ENCODE measurements at places on chromosomes 12 and 14.

DNA sequence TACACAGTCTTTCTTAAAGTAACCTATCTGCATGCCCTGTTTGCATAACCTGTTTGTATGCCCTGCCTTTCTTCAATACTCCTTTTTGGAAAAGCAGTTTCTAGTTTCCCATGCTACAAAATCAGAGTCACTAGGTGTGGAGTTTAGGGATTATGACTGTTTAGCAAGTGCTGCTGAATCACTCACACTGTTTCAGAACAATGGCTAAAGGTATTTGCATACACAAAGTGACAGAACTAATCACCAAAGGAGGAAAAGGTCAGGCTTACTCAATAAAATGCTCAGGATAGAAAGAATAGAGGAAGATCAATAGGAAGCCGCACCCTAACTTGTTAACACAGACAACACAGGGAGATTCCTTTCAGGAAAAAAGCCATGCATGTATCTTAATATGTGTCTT lies 19.4 kb downstream of the EGLN3 start:
- no peak for DNase-seq

DNA sequence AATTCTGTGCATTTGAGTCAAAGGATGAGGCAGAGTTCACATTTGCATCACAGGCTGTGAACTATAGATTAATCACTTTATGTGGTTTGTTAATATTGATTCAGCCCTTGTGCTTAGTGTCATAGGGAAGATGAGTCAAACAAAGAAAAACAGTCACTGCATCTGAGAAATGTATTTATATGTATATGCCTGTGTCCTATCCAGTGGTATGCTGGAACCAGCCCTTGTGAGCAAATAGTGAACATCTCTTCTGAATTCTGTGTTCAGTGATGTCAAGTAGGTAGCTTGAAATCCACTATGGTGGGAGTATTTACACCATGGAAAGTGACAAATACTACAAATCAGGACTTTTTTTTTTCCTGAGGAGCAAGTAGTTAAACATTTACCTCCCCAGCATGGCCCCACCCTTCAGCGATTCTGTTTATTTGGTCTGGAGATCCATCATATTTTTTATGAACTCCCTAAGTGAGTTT lies 128.5 kb downstream of the HMGA2 start:
- DNase-seq, result no peak

GRCh38 chr14:104563742-104564615 lies 15.6 kb upstream of the C14orf180 start:
- peak; percentile 53 for DNase-seq

GRCh38 chr12:32727237-32727636 lies 28.5 kb downstream of the YARS2 start:
- DNase-seq, result no peak

GRCh38 chr12:132710043-132710404 lies 618 bp upstream of the PGAM5 start:
- no peak for DNase-seq

GRCh38 chr12:69423037-69423905 lies 46.9 kb upstream of the FRS2 start:
- DNase-seq, result no peak

DNA sequence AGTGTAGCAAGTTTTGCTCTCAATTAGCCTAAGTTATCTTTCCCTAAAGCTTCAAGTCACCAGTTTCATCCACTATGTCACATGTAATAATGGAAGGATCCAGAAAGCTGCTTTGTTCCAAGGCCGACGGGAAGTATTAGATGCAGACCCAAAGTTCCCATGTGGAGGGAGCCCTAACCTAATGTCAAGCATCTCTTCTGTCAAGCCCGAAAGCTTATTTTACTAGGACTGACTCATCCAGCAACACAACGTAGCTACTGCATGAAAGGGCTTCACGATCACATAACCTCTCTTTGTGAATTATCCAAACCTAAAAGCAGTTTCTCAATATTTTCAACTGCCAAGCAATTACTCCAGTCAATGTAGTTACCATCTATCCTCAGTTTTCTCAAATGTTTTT lies 133.4 kb downstream of the SLC6A15 start:
- no peak for DNase-seq

DNA sequence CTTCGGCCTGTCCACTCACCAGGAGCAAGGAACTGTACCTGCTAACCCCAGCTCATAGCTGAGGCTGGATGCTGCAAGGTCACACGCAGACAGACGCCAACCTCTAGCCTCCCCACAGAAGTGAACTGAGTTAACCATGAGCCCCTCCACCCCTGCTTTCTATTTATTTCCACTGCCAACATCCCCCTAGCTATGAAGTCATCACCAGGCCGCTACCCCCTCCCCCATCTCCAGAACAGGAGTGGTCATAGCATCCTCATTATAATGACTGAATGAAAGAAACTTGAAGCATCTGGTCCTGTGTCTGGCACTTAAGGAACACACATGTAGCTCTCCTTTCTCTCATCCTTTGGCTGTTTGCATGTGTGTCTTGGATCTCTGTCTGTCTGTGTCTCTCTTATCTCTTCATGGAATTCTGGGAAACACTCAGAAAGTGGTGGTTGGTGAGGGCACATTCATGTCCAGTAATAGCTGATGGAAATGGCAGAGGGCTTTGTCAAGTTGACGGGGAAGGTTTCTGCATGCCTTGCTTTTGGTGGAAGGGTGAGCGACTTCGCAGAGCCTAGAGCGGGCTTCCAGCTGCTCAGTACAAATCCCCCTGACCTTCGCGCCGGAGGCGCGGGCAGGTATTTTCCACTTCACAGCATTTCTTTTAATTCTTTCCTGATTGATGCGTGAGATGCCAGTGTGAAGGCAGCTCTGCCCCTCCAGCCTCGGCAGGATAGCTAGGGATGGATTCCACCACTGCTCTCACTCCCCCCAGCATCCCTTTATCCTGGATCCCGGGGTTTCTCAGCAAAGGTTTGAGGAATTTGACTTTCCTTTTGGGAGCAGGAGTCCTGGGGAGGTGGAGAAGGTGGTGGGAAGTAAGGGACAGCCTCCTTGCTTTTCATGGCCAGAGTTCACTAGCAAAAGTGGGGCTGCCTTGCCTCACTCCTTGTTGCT lies 198.2 kb downstream of the CHST11 start:
- DNase-seq, result no peak

GRCh38 chr14:48771717-48772116 lies 814.5 kb downstream of the RPS29 start:
- no peak for DNase-seq

GRCh38 chr12:122172262-122172939 lies 1.6 kb downstream of the IL31 start:
- DNase-seq, result no peak

GRCh38 chr12:107242189-107242588 lies 148.8 kb upstream of the CRY1 start:
- no peak for DNase-seq

DNA sequence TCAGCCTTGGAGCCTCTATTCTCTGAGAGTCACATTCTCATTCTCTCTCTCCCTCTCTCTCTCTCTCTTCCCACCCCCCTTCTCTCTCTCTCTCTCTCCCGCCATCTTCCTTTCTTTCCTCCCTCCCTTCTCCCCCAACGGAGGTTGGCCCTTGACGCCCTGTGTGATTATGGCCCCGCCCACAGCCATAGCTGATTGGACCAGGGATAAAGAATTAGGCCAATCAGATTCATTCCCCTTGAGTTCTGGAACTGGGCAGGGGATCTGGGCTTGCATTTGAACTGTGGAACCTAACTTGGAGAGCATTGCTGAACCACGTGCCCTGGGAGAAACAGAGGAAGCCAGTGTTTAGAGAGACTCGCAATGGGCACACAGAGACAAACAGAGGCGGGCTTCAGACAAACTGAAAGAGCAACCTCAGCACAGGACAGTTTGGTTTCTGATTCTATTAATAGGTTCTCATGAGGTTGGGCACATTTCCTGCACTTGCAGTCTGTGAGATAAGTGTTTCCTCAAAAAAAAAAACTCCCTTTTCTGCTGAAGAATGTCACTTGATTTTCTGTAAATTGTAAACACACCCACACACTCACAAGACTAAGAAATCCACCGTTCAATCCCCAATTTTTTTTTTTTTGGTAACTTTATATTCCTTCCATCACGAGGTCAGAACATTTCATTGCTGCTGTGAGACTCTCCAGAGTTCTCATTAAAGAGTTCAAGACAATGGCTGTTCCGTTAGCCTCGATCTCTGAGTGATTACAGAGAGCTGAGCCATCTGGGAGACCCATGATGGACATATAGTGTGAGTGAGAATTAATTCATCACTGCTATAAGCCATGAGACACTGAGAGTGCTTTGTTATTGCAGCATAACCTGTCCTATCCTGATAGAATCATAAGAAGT lies 3.5 kb upstream of the P2RX7 start:
- DNase-seq, result peak; percentile 82

DNA sequence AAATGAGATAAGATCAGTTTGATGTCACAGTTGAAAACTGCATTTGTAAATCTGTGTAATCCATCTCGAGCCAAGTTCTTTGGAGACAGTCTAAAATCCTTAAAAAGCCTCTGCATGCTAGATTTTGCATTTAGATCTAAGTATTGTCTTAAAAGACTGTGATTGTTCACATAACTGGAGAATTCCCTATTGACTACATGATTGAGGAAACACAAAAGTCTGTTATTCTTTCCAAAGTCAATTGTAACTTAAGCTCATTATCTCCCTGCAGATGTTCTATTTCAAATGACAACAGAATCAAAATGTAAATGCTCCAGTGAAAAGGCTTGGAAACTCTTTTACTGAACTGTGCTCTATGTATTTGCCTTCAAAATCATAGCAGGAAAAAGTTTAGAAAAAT lies 77.8 kb downstream of the MYF5 start:
- no peak for DNase-seq

- no peak for DNase-seq
Measured at GRCh38 chr12:52798671-52799504, 3.0 kb upstream of the KRT3 start.

- DNase-seq, result no peak
Measured at GRCh38 chr14:80942191-80942600, 658 bp upstream of the CEP128 start.

DNA sequence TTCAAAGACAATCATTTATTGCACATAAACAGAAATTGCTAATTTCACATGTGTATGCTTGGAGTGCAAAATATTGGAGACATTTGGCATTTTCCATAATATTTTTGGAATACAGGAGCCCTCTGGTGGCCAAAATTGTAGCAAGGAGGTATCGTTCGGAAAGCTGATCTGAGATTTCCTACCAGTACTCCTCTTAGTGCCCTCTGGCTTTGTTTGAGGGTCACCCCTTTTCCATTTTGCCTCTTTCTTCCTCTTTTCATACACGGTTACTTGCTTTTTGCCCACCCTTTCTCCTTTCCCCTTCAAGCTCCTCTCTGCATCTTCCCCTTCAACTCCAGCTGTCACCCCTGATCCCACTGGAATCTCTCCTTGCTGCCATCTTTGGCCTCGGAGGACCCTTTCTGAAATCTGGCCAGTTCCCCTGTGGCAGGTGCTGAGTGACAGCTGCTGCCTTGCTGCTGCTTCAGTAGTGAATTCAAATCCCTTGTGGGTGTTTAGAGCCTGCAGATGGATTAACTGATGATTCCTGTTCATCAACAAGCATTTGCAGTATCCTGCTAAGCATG lies 164.6 kb upstream of the PARP11 start:
- DNase-seq, result no peak

DNA sequence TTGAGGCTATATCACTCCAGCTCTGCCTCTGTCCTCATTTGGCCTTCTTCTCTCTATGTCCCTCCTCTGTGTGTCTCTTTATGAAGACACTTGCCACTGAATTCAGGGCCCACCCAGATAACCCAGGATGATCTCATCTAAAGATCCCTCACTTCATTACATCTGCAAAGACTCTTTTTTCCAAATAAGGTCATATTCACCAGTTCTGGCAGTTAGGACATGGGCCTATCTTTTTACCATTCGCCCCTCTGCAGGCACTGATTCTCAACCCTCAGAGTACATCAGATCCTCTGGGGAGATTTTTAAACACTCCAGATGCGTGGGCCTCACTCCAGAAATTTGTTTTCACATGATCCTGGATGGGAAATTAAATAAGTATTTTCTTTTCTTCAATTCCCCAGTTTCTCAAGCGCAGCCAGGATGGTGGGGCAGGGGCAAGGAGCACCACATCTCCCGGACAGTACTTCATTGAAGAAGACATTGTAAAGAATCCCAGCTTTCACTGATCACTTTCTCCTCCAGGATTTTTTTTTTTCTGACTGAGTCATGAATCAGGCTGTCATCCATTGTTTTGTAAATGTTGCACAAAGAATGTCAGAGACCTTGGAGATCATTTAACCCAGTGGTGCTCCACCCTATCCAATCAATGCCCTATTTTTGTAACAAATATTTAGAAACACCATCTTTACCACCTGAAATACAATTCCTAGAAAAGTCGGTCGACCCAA lies 27.4 kb downstream of the CRACR2A start:
- no peak for DNase-seq

DNA sequence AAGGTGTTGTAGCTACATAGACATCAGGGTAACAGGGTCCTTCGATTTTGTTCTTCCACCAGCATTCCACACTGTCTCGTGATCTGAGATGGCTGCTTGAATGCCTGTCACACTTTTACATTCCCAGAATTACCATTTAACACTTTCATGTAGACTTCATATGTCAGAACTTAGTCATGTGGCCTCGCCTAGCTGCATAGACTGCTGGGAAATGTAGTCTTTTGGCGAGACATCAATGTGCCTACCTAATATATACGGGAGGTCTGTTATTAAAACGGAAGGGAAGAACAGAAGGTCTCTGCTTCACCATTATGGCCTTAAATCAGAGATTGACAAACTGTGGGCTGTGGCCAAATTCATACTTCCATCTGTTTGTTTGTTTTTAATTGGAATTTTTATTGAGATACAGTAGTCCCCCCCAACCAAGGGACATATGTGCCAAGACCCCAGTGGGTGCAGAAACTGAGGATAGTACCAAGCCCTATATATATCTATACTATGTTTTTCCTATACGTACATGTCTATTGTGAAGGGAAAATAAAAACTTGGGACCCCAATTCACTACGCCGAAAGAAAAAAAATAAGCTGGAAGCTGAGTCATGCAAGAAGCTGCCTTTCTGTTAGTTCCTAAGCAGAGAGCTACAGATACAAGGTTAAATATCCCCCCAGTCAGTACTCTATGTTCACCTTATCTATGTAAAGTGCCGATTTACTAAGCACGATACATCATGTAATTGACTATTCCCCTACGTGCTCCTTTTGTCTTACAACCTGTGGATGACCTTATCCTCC lies 11.3 kb upstream of the HRK start:
- DNase-seq, result no peak

GRCh38 chr14:53790731-53791500 lies 165.7 kb downstream of the BMP4 start:
- DNase-seq, result no peak

DNA sequence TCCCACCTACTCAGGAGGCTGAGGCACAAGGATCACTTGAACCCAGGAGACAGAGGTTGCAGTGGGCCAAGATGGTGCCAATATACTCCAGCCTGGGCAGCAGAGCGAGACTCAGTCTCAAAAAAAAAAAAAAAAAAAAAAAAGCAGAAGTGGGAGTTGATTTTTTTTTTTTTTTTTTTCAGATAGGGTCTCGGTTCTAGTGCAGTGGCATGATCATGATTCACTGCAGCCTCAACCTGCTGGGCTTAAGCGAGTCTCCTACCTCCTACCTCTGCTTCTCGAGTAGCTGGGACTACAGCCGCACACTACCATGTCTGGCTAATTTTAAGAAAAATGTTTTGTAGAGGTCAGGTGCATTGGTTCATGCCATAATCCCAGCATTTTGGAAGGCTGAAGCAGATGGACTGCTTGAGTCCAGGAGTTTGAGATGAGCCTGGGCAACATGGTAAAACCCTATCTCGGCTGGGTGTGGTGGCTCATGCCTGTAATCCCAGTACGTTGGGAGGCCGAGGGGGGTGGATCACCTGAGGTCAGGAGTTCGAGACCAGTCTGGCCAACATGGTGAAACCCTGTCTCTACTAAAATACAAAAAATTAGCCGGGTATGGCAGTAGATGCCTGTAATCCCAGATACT lies 16.3 kb upstream of the HSP90AA1 start:
- no peak for DNase-seq

All from stimulated activated CD4-positive, alpha-beta T cell treated with anti-CD3 and anti-CD28 coated beads, Interleukin-15, amount 100 ng/mL, for 48 hours (primary cell).